ENCODE measurements at places on chromosomes 12 and 14.

DNA sequence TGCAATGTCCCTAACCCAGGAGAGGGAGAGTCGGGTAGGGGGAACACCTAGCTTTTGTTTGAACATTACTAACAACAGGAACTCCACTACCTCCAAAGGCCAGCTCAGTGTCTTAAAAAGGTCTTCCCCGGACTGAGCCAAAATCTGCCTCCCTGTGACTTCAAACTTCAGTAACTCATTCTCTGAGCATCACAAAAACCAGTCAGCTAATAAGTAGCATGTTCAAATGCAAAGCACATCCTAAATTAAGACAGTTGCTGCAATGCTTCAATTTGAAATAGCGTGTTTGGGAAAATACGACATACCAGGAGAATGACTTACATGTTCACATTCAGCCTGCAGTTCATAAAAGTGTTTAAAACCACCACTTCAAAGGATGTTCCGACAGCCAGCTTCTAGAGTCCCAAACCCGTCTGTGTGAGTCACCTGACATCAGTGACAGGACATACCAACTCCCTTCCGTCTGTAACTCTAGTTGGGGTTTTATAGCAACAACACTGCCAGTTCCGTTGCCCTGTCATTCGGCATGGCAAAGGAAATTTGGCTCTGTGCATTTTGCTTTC, 13.0 kb downstream of the ZFP36L1 start:
- DNase-seq: peak; percentile 69

DNA sequence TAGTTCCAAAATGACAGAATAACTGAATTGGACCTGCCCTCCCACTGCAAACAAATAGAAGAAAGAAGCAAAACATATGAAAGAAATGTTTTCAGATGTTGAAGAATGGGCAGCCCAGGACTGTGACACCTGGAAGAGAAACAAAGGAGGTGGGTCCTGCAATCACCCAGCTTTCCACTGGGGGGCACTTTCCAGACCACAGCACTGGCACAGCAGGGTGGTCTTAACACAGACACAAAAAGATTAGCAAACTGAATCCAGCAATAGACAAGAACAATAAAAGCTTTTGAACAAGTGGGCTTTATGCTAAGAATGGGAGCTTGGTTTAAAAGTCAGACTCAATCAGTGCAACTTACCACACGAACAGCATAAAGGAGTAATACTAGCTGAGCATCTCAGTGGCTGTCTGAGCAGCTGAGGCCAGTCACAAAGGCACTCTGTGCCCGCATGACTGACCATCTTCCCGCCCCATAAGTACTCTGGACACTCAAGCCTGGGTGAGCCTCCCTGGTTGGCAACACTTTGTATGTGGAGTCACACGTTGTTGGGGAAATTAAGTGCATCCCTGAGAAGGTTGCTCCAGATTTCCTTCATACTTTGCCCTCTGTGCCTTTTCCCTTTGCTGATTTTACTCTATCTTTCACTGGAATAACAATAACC, 27.7 kb downstream of the JKAMP start:
- DNase-seq: no peak

DNA sequence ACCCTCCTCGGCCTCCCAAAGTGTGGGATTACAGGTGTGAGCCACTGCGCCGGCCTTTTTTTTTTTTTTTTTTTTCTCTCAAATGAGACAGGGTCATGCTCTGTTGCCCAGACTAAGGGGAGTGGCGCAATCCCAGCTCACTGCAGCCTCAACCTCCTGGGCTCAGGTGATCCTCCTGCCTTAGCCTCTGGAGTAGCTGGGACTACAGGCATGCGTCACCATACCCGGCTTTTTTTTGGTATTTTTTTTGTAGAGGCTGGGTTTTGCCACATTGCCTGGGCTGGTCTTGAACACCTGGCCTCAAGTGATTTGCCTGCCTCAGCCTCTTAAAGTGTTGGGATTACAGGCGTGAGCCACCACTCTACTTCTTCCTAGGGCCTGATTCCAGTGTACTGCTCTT, 18.7 kb downstream of the FUT8 start:
- DNase-seq: no peak

DNA sequence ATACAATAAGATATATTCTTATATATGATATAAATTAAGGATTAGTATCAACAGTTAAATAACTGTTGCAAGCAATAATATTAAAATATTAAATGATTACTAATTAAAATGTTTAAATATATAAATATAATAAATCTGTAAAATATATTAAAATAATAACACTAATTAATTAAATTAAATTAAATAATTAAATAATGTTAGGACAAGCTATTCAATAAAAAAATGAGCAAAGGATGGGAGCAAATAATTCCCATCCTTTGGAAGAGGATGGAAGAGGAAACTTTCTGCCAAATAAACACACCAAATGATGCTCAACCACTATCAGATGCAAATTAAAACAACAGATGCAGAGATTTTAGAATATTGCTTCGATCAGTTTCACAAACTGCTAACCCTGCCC, 39.4 kb upstream of the BMP4 start:
- no peak for DNase-seq

DNA sequence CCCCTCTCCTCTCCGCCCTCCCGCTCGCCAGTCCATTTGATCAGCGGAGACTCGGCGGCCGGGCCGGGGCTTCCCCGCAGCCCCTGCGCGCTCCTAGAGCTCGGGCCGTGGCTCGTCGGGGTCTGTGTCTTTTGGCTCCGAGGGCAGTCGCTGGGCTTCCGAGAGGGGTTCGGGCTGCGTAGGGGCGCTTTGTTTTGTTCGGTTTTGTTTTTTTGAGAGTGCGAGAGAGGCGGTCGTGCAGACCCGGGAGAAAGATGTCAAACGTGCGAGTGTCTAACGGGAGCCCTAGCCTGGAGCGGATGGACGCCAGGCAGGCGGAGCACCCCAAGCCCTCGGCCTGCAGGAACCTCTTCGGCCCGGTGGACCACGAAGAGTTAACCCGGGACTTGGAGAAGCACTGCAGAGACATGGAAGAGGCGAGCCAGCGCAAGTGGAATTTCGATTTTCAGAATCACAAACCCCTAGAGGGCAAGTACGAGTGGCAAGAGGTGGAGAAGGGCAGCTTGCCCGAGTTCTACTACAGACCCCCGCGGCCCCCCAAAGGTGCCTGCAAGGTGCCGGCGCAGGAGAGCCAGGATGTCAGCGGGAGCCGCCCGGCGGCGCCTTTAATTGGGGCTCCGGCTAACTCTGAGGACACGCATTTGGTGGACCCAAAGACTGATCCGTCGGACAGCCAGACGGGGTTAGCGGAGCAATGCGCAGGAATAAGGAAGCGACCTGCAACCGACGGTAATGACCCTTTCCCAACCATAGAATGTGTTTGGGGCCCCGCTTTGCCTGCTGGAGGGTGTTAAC, 615 bp downstream of the CDKN1B start:
- no peak for DNase-seq

- DNase-seq: peak; percentile 90
These were observed 155.5 kb downstream of the ZFP36L1 start for GRCh38 chr14:68637106-68638021.

- no peak for DNase-seq
These were observed 91.2 kb downstream of the RFLNA start for GRCh38 chr12:124386059-124386458.

Data from fibroblast of pulmonary artery (primary cell).